Substantia nigra (tissue), 51 donors: ENCODE measurements at places on chromosomes 7 and 10.

DNA sequence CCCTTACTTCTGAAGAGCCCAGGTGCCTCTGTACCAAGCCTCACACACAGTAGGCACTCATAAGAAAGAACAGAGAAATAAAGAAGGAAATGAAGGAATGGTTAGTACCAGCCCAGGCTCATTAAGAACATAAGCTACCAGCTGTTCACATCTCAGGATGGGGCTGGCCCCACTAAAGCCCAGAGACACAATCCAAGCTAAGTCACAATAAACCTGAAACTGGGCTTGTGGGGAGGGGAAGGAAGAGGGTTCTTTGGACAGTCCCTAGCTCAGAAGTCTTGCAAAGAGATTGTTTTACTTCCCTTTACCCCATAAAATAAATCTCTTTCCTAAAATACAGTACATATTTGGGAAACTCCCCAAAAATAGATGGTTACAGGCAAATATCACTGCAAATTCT is 24.3 kb downstream of the FBXW4 start:
- no peak for DNase-seq

DNA sequence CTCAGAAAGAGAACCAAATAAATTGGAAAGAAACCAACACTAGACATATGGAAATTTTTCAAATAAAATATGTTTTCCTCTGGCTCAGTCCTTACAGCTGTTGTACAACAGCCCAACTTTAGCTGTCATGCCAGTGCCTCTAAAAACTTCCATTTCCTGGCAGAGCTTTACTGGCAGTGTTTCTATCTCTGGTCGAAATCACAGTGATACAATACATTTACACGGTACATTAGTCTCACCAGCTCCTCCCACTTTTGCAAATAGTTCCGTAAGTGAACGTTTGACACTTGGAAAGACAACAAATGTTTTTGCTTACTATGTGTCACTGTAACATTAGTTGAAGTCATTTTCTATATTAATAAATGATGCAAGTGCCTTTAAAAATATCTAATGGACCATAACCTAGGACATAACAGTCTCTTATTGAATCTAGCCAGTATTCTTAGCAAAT is 29.8 kb downstream of the BCAP29 start:
- DNase-seq, result no peak

- no peak for DNase-seq
These were observed 164.3 kb upstream of the SVIL start for GRCh38 chr10:29798921-29799690.

DNA sequence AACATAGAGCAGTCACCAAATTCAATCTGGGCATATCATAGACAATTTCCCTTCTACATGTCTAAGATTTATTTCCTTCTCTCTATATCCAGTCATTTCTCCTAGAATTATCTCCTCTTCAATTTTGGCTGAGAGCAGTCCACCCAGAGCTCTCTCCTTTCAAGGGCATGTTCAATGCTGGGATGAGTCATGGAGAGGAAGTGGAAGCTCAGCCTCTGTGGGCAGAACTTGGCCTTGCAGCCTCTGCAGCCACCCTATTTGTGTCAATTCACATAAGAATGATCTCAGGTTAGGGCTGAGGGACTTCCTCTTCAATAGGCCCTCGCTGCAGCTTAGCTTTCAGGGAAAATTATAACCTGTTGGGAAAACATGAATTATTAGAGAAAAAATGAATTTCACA is 560.8 kb downstream of the POM121L12 start:
- no peak for DNase-seq

DNA sequence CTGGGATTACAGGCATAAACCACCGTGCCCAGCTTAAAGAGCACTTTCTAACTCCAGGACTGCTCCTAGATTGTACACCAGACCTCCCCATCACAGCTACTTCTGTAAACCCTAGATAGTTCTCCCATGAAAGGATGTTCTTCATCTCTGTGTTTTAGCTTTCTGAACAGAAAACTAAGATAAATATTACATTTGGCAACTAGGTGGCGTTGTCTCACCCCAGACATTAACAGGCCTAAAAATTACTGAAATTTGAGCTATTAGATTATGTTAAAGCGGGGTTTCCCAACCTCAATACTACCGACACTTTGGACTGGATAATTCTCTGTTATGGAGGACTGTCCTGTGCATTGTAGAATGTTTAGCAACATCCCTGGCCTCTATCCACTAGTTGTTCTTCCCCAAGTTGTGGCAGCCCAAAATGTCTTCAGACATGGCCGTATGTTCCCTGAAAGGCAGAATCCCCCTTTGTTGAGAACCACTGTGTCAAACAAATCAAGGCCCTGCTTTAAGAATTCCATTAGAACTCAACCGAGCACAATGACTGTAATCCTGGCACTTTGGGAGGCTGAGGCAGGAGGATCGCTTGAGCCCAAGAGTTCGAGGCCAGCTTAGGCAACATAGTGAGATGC is 19.1 kb downstream of the ATOH7 start:
- no peak for DNase-seq

GRCh38 chr7:7236041-7236440 is 53.7 kb downstream of the C1GALT1 start:
- no peak for DNase-seq

DNA sequence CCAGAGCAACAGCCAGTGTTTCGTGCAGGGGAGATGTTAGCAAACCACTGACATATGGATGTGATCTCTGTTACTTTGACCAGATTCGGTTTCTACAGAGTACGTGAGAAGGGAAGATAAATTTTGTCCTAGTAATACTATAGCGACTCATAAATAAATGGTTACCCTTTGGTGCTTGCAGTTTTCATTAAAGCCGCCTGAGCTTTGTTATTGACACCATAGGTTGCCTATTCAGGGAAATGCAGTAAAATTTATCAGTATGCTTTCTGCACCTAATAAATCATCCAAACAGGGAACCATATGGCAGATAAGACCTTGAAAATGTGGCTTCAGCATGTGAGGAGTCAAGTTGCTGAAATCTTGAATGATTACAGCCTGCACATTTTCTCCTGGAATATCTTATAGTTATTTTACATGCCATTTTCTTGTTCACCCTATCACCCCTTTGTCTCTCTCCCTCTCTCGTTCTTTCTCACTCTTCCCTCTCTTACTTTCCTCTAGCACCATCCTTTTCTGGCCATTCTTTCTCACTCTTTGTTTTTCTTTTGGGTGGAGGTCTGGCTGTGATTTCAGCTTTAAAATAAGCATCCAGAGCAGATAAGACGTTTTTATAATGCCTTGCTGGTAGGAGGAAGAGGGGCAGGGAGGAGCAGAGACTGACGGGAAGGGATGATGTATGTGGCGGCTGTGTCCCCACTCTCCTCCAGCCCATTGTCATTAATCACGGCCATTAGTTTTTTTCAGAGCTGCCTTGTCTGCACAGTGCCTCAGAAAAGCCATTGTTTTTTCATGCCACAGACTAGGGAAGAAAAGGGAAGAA is 182.5 kb downstream of the LRMDA start:
- no peak for DNase-seq

- no peak for DNase-seq
These were observed 652 bp downstream of the PCGF5 start for GRCh38 chr10:91220954-91221675.

- peak; percentile 13 for DNase-seq
These were observed 47.6 kb downstream of the STEAP1B start for GRCh38 chr7:22452142-22452959.
